ENCODE measurements at places on chromosomes 4 and X. TPM values are rescaled to one million over a fixed set of nuclear protein-coding genes. Genes with fewer than 3 reads are reported as not detected.
A peak's percentile ranks its signal among the peaks of the same experiment; 100 is the strongest.

DNA sequence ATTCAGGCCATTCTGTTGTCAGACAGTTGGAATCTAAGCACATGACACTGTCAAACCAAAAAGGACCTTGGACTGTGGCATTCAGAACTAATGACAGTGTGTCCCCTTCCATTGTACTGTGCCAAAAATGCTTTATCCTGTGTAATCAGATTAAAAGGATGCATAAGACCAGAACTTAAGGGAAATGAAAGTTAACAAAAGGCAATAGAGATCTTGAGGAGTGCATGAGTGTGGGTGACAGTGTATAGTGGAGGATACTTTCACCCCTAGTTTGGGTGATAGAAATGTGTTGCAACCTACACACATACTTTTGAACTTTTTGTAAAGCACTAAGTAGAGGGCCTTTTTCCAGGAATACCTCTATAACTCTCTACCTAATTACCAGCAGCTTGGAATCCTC is 4.5 kb downstream of the CYSLTR1 start:
- no peak overlapping the region for H3K4me3 ChIP-seq
- no peaks in the 10 kb centered on the region for H3K27me3 ChIP-seq
- H3K4me1 ChIP-seq: no peaks in the 10 kb centered on the region
- no peak for DNase-seq
- H3K27ac ChIP-seq: no peak overlapping the region

- no peaks in the 10 kb centered on the region for H3K27me3 ChIP-seq
- no peaks in the 10 kb centered on the region for H3K4me1 ChIP-seq
- DNase-seq: no peak
- no peak overlapping the region for H3K4me3 ChIP-seq
Observed at GRCh38 chr4:127239902-127240763, 392.6 kb upstream of the INTU start.

DNA sequence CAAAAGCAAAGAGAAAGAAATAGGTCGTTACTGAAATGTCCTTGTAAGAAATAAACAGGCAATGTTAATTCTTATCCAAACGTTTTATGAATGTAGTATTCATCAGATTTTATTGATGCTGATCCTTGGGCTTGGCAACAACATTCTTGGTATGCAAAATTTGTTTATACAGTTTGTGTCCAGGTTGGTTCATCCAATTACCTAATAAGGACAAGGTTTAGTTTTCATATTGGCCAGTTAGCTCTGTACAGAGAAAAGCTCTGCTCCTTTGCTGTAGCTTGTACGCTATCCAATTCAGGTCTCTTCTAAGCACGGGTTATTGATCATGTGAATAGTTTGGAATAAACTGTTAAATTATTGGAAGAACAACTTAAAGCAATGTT is 14.4 kb upstream of the CCNG2 start:
- H3K4me3 ChIP-seq: no peak overlapping the region
- DNase-seq: no peak
- H3K27ac ChIP-seq: no peak overlapping the region

DNA sequence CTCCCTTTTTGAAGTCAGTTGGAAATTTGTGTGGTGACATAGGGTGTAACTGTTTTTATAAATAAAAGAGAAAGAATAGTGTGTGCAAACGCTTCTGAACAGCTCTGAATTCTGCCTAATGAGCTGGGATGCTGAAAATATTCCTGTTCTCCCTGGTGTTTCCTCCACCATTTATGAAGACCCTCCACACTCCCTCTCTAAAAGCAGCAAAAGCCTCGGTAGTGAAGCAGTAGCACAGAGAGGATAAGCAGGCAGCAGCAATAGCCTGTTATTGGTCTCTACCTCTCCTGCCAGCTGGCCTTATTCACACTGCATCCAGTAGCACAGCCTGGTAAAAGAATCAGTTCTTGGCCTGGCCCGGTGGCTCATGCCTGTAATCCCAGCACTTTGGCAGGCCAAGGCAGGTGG is 406.1 kb downstream of the IQCM start:
- H3K4me3 ChIP-seq: no peak overlapping the region
- no peaks in the 10 kb centered on the region for H3K4me1 ChIP-seq
- H3K27ac ChIP-seq: no peak overlapping the region

DNA sequence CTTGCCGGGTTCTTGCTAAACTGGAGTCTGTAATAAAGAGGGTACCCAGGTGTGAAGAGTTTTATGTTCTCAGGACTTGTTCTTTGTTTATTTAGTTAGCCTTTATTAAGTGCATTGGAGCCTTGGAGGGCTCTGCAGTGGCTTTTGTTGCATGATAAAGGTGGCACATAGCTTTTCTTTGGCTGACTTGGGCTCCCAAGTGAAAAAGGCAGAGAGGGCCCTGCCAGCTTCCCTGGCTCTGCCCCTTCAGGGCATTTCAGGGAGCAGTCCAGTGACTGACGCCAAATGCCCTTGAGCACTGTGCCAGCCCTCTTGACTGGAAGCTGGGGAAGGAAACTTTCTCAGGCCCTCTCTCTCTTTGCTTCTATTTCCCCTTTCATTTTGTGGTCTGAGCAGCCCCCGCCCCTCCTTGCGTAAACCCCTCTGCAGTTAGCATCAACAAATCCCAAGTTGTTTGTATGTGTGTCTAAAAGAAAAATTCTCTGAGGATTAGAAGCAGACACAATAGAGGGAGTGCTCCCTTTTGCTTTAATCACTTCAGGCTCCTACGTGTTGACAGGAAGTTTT is 152.2 kb downstream of the NHS start:
- peak; percentile 27 for DNase-seq
- H3K4me3 ChIP-seq: no peak overlapping the region
- H3K27me3 ChIP-seq: no peaks in the 10 kb centered on the region
- peaks cover 12% of the 10 kb centered on the region for H3K4me1 ChIP-seq

Gene NSUN7
- 3.3 TPM for total RNA-seq

Gene LRAT
- 0.92 TPM for total RNA-seq

Gene TBX22
- total RNA-seq: not detected

Gene IL13RA1
- 33.0 TPM for total RNA-seq

Gene SH3RF1
- total RNA-seq: 22.3 TPM

Measured in ovary (tissue), 10 donors.